ENCODE measurements at places on chromosomes 11 and 22.
A peak's percentile ranks its signal among the peaks of the same experiment; 100 is the strongest.

GRCh38 chr11:36296884-36297543, 926 bp downstream of the PRR5L start:
- no peak for DNase-seq

DNA sequence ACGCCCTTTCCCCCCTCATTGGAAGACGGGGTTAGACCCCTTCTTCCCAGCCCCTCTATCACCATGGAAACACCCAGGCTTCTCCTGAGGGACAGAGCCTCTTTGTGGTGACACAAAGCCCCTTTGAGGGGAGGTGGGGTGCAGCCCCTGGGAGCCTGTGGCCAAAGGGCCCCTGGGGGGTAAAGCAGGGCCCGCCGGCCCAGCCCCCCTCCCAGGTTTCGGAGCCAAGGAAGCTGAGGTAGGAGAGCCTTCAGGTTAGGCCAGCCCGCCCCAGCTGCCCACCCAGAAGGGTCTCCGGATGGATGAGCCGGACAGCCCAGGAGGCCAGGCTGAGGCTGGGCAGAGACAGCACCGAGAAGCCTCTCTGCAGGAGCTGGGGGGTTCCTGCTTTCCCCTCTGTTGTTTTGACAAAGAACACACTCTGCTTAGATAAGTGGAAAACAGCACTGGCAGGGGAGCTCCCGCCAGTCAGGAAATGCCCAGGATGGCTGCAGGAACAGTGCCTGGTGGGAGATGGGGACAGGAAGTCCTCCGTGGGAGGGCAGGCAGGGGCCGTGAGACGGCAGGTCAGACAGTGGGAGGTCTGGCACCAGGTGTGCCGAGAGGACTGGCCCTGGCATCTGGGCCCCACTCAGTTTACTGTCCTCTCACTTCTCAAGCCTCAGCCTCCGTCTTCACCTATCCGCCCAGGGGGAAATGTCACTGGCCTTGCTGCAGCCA, 18.2 kb downstream of the ARVCF start:
- DNase-seq, result no peak

GRCh38 chr11:79852176-79852575, 411.3 kb upstream of the TENM4 start:
- DNase-seq, result no peak

DNA sequence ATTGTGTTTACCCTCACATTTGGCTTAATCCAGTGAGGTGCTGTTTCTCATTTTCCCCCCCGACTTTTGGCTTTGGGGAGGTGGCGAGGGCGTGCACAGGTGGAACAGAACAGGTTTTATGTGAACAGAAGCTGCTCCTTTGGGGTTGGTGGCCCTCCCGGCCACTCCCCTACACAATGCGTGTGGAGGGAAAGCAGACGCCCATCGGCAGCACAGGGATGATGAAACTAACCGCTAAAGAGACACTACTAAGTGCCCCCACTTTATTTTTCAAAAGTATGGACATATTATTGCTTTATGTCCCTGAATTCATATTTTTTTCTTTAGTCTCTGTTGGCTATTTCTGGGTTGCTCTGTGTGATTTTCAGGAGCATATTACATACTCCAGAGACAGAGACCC, 160.9 kb downstream of the ENTHD1 start:
- DNase-seq, result no peak

GRCh38 chr11:63537293-63538101, 889 bp downstream of the PLAAT4 start:
- no peak for DNase-seq

DNA sequence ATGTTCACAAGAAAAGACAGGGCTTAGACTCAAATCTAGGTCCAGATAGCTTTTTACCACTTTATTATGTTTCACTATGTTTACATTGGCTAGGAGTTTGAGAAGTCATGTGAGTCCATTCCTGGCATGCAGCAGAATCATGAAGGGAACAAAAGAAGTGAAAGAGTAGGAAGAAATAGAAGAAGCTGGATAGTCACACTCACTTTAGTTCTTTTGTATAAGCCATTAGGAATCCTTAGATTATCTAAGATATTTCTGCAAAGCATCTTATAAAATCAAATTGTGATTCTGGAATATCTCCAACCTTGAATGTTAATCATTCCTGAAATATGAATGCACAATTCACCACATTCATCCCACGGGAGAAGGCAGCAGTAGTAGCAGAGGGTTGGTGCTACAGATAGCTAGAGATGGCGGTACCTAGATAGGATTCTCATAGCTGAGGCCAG, 31.9 kb downstream of the MAML2 start:
- DNase-seq, result no peak

DNA sequence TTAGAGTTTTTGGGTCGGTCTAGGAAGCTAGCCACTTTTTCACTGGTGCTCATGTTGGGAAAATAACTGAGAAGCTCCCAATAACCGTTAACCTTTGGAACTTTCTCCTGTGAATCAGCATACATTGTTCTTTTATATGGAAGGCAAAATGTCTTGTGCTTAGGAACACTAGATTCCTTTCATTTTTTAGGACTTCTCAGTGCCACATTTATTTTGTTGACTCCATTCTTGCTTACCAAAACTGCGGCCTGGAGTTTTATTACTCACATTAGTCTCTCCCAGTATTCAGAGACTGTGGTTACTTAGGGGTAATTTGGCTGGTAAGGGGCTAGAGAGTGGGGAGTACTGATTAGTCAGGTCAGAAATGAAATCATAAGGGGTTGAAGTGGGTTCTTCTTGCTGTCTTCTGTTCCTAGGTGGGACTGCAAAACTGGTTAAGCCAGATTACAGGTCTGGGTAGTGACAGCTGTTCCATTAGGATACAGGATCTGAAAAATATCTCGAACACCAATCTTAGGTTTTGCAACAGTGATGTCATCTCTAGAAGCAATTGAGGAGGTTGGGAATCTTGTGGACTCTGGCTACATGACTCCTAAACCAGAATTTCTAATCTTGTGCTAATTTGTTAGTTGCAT, 631.4 kb upstream of the LUZP2 start:
- DNase-seq, result no peak

- no peak for DNase-seq
Measured at GRCh38 chr11:125494561-125494960, 1.5 kb downstream of the FEZ1 start.

DNA sequence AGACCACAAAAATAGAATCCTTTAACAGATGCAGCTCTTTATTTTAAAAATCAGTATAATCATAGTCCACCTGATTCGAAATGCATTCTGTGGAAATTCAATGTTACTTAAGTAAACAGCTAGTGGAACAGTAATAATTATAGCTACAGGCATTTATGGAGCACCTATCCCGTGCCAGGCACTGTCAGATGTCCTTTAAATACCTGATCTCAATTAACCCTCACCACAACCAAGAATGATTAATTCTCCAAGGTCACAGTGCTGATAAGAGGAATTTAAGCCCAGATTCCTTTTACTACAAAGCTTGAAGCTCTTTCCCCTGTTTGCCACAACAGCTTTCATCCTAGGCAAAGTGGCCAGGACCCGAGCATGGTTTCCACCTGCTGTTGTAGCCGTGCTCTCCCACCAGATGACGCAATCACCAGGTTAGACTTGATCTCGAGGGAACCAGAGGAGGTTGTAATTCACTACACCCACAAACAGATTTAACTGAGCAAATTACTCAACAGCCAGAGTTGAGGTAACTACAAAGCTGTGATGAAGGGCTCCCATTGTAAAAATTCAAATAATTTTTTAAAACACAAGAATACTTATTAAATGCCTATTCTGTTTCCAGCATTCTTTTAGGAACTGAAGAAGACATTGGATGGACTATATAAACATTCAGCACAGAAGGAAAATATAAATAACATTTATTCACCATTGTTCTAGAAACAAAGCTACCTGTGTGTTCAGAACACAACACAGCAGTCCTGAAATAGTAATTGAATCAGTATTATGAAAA, 10.3 kb downstream of the PRDM10 start:
- DNase-seq, result peak; percentile 69
